PC-9 (cell line): ENCODE measurements at places on chromosomes 6 and 20.
A peak's percentile ranks its signal among the peaks of the same experiment; 100 is the strongest.

GRCh38 chr6:1814279-1814678 is 204.6 kb downstream of the FOXC1 start:
- no peaks in the 10 kb centered on the region for H3K4me1 ChIP-seq
- no peak for DNase-seq
- no peaks in the 10 kb centered on the region for H3K36me3 ChIP-seq
- H3K27me3 ChIP-seq, result no peaks in the 10 kb centered on the region
- no peak overlapping the region for H3K4me3 ChIP-seq
- no peak overlapping the region for H3K27ac ChIP-seq

- H3K27ac ChIP-seq, result no peak overlapping the region
- H3K36me3 ChIP-seq, result no peaks in the 10 kb centered on the region
- no peaks in the 10 kb centered on the region for H3K27me3 ChIP-seq
- H3K4me1 ChIP-seq, result peaks cover 5% of the 10 kb centered on the region; the same call in 1 of the 2 replicates
- H3K4me3 ChIP-seq, result no peak overlapping the region
Measured at GRCh38 chr6:38631186-38631783, 8.4 kb downstream of the BTBD9 start.

DNA sequence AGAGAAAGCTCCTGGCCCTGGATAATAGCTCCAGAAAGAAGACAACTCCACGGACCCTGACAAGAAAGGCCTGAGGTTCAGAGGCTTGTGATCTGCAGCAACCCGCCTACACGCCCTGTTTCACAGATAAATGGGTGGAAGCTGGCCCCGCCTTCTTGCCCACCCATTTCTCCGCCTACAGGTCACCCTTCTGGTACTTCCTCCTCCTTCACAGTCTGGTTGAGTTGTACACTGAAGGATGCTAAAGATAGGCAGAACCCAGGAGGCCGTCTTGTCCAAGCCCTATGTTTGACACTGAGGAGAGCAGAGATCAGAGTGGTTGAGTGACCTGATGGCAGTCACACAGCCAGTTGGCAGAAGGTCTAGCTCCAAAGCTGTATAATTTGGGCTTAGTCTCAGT is 34.2 kb upstream of the MDGA1 start:
- H3K27ac ChIP-seq, result no peak overlapping the region
- DNase-seq, result peak; percentile 12
- no peaks in the 10 kb centered on the region for H3K27me3 ChIP-seq
- no peak overlapping the region for H3K4me3 ChIP-seq
- H3K36me3 ChIP-seq, result no peaks in the 10 kb centered on the region

DNA sequence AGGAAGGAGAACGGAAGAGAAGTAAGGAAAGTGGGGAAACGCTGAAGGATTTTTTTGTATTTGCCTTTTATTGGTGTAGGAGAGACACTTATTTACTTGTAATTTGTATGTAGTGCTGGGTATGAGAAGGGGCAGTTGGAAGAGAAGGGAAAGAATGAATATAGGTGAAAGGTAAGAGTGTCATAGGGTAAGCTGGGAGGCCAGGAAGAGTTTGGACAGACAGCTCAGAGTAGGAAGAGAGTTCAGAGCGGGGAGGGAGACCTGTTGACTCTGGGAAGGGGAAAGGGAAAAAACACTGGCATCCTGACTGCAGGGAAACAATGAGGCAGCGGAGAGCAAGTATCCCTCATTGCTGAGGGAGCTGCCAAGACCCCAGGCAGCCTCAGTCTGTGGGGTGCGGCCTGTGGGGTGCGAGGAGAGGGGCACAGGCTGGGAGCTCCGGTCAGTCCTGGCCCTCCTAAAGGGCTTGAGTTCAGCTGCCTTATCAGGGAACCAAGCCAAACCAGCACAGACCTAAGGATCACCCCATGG is 3.1 kb downstream of the TRAF3IP2 start:
- peaks cover 48% of the 10 kb centered on the region for H3K4me1 ChIP-seq
- H3K27me3 ChIP-seq, result no peaks in the 10 kb centered on the region
- no peak overlapping the region for H3K4me3 ChIP-seq
- no peak for DNase-seq
- H3K27ac ChIP-seq, result no peak overlapping the region

DNA sequence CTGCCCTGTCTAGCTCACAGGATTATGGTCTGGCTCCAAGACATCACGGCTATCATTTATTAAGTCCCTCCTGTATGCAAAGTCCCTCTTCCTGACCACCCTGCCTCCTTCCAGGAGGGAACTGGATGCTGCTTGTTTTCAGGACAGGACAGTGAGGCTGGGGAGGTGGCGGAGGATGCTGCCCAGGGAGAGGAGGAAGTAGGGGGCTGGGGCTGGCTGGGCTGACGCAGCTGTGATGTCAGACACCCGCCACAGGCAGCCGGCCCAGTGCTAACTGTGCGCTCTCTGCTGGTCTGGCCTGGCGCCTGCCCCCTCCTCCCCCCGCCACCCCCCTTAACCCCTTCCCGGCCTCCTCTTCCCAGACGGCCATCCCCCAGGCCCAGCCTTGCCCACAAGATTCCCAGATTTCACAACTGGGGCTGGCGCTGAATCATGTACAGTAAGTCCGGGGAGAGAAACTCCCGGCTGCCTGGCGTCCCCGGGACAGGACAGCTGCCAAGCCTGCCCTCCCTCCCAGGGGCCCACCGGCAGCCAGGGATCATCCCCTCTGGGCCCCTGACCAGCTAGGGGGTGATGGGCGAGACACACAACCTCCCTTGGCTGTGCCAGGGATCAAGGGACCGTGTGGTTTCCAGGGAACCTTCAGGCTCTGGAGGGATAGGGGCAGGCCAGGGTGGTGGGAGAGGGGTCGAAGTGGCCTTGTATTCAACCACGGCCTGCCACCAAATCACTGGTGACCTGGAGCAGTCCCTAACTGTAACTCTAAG is 118.1 kb downstream of the CEBPB start:
- DNase-seq, result peak; percentile 83
- no peaks in the 10 kb centered on the region for H3K27me3 ChIP-seq
- peak overlapping the region; percentile 51 for H3K4me3 ChIP-seq

- no peak overlapping the region for H3K27ac ChIP-seq
- H3K27me3 ChIP-seq, result no peaks in the 10 kb centered on the region
- no peak for DNase-seq
- no peaks in the 10 kb centered on the region for H3K36me3 ChIP-seq
Measured at GRCh38 chr6:21885532-21886114, 292.1 kb downstream of the SOX4 start.

- no peak for DNase-seq
- no peaks in the 10 kb centered on the region for H3K4me1 ChIP-seq
- H3K36me3 ChIP-seq, result no peaks in the 10 kb centered on the region
- no peak overlapping the region for H3K27ac ChIP-seq
- peaks cover 8% of the 10 kb centered on the region; the same call in 1 of the 2 replicates for H3K27me3 ChIP-seq
Measured at GRCh38 chr6:75997696-75998095, 74.8 kb downstream of the IMPG1 start.

DNA sequence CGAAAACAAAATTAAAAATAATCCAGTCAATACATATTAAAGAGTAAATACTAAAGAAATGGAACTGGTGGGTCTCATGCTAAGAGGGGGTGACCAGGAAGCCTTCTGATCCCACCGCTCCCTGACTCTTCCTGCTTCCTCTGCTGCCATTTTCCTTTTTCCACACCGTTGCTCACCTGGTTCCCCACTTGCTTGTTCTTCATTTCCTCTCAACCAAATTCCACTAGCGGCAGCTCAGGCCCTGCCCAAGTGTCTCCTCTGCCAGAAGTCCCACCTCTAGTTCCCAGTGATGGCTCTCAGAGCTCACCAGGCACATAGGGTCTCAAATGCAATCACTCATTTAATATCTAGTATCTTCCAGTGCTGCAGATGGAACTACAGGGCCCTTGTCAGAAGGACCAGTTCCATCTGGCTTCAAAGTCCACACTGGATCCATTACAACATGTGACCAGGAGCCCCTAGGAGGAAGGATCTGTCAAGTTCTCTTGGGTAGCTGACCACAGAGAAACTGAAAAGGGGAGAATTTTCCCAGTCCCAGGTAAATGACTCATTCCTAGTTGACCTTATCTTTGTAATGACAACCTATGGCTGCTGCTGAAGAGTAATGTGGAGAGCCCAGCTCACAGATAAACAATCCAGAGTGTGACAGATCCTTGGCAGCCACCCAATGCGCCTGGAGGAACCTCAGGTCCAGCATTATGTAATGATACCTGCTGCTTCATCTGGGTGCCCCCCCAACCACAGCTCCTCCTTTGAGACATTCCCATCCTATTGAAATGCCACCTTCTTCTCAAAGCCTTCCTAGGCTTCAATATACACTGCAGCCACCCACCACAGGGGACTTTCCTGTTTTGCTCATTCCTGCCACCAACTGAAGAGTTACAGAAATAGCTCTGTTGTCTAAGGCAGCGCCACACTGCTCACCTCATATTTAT is 38.2 kb downstream of the ELMO2 start:
- H3K4me1 ChIP-seq, result peaks cover 24% of the 10 kb centered on the region
- H3K27ac ChIP-seq, result peak overlapping the region; percentile 65
- H3K27me3 ChIP-seq, result no peaks in the 10 kb centered on the region
- DNase-seq, result peak; percentile 90
- H3K36me3 ChIP-seq, result peaks cover 12% of the 10 kb centered on the region; the same call in 1 of the 2 replicates
- H3K4me3 ChIP-seq, result no peak overlapping the region

GRCh38 chr6:1403851-1404712 is 14.7 kb downstream of the FOXF2 start:
- H3K27me3 ChIP-seq, result no peaks in the 10 kb centered on the region
- H3K4me1 ChIP-seq, result no peaks in the 10 kb centered on the region
- H3K36me3 ChIP-seq, result no peaks in the 10 kb centered on the region
- no peak for DNase-seq
- H3K4me3 ChIP-seq, result no peak overlapping the region

DNA sequence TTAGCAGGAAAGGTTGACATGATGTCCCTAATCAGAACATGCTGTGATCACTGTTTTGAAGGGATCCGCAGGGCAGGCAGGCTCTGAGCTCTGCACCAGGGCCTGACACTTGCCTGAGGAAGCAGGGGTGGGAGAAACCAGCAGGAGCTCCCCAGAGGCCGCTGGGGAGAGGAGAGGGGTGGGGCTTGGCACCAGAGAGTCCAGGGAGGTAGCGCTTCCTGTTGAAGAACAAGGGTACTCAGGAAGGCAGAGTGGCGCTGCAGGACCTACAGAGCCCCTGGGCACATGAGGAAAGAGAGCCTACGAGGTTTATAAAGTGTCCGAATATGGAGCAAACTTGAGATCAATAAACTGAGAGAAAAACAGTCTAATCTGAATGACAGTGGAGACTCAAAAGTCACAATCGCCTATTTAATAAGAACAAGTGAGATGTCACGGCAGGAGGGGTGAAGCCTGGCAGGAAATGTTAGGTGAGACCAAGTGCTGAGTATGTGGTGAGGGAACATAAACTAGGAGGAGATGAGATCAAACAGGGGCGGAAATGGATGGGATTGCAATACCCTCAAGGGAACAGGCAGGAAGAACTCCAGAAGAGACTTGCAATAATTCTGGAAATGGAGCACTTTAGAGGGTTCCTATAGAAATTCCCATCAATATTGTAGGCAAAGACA is 5.8 kb upstream of the TBXT start:
- no peaks in the 10 kb centered on the region for H3K4me1 ChIP-seq
- no peak for DNase-seq
- no peak overlapping the region for H3K27ac ChIP-seq
- H3K27me3 ChIP-seq, result peaks cover 66% of the 10 kb centered on the region

GRCh38 chr6:150004783-150005717 is 20.3 kb downstream of the RAET1L start:
- H3K27me3 ChIP-seq, result no peaks in the 10 kb centered on the region
- peak overlapping the region; percentile 60 for H3K4me3 ChIP-seq

DNA sequence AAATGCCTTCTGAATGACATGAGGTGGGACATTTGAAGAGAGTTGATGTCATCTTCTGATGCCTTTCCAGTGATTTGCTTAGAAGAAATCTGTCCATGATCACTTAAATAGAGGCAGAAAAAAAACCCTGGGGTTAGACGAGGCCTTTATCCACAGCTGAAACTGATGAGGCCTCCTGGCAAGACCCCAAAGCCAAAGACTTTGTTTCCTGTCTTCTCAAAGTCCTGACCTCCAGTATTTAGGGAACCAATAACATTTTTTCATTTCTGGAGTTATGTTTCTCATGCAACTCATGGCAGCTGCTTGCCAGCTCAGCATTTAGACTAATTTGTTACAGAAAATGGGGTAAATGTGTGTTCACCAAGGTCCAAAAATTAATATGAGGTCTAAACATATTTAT is 248.0 kb upstream of the PRDM1 start:
- no peak overlapping the region for H3K27ac ChIP-seq
- H3K4me3 ChIP-seq, result no peak overlapping the region
- H3K36me3 ChIP-seq, result no peaks in the 10 kb centered on the region
- no peaks in the 10 kb centered on the region for H3K27me3 ChIP-seq

GRCh38 chr6:132215805-132216204 is 185.5 kb downstream of the MOXD1 start:
- no peak overlapping the region for H3K4me3 ChIP-seq
- no peaks in the 10 kb centered on the region for H3K4me1 ChIP-seq
- H3K27me3 ChIP-seq, result no peaks in the 10 kb centered on the region
- no peaks in the 10 kb centered on the region for H3K36me3 ChIP-seq
- DNase-seq, result no peak

DNA sequence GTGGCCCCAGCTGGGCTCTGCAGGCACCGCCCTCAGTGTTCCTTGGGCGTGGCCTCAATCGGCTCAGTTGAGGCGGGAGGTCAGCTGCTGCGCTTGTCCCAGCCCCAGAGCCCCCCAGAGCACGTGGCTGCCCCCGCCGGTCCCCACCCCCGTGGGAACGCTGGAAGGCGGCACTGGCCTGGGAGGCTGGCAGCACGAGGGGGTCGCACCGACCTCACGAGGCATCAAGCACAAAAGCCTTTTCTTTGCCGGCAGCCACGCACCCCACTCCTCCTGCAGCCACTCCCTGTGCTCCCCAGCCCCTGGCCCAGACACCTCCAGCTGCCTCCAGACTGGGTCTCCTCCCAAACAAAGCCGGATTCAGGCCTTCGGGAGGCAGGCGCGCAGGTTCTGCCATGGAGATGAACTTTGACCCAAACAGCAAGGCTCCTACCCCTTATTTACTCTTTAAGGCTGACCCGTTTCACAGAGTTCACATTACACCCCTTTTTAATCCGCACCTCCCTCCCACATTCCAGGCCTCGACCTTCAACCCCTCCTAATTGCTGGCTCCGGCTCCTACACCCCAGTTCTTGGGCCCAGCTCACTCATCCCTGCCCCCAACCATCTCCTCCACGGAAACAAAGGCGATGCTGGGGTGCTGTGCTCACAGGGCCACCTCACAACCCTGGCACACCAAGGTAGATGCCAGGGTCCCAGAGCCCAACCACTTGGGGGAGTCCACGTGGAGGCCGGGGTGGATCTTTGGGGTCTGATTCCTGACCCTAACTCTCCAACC is 111.7 kb downstream of the NOL4L start:
- H3K27ac ChIP-seq, result no peak overlapping the region
- no peak for DNase-seq
- H3K4me1 ChIP-seq, result peaks cover 34% of the 10 kb centered on the region
- H3K4me3 ChIP-seq, result no peak overlapping the region
- H3K27me3 ChIP-seq, result no peaks in the 10 kb centered on the region
- H3K36me3 ChIP-seq, result no peaks in the 10 kb centered on the region

DNA sequence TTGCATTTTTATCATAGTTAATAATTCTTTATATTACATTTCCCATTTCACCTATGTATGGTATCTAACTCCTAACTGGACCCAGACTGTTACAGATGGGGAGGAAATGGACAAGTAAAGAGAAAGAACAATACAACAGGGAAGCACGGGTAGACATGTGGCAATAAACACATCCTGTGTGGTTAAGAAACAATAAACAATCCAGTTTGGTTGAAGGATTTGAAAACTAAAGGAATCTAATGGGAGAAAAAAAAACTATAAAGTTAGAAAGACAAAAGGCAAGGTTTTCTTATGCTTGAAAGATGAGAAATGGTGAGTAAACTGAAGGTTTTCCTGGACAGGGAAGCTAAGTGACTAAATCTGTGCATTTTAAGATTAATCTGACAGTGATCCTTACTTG is 34.9 kb upstream of the ALDH8A1 start:
- H3K4me1 ChIP-seq, result no peaks in the 10 kb centered on the region
- H3K27me3 ChIP-seq, result no peaks in the 10 kb centered on the region
- H3K36me3 ChIP-seq, result peaks cover 32% of the 10 kb centered on the region
- no peak for DNase-seq
- no peak overlapping the region for H3K27ac ChIP-seq
